Upper lobe of right lung (tissue), 1 donor: ENCODE measurements at places on chromosomes 2 and 18. TPM values are rescaled to one million over a fixed set of nuclear protein-coding genes. Genes with fewer than 3 reads are reported as not detected.

- no peak for DNase-seq
Measured at GRCh38 chr2:95530734-95531133, 46.2 kb upstream of the TRIM43B start.

The NT5C1B gene
- total RNA-seq = not detected

GRCh38 chr2:113178069-113178746 is 4.4 kb downstream of the PSD4 start:
- DNase-seq = no peak

DNA sequence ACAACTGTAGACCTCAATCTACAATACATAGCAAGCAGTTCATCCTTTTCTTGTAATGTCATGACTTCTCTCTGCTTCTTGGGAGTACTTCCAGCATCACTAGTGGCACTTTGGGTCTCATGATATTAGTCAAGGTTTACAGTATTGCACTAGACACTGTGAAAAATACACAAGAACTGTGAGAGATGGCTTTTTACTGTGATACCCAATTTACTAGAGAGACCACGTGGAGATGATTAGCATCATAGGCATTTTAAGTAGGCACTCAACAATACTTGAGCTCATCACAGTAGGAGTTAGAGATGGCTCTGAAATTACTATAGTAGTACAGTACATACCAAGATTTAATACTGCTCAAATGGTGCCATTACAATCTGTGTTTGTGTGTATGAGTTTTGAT is 112.8 kb upstream of the EML6 start:
- DNase-seq = no peak

DNA sequence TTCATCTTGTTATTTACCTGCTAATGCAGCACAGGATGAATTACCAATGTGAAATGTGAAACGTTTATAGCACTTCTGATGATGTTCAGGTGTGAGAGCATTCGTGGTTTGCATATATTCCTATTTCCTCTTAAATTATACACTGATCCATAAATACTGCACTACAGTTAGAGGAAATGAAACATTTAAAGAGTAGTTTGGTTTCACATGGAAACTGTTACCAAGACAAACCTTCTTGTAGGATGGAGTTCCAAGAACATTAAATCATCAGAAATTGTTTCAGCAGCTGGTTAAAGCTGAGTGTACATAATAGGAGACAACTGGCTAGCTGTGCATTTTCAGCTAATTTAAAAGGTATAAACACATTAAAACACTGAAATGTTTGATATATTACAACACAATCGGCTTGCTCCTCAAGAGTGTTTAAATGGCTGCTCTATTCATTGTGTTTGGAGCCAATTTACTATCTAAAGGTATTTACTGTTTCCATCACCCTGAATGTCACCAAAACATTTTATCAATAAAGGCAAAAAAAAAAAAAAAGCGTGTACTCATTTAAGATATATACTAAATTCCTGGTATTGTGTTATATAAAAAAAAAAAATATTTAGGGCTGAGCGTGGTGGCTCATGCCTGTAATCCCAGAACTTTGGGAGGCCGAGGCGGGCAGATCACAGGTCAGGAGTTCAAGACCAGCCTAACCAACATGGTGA is 100.6 kb downstream of the DYM start:
- DNase-seq = no peak
